Central memory CD4-positive, alpha-beta T cell (primary cell): ENCODE measurements at places on chromosomes 4 and X.

DNA sequence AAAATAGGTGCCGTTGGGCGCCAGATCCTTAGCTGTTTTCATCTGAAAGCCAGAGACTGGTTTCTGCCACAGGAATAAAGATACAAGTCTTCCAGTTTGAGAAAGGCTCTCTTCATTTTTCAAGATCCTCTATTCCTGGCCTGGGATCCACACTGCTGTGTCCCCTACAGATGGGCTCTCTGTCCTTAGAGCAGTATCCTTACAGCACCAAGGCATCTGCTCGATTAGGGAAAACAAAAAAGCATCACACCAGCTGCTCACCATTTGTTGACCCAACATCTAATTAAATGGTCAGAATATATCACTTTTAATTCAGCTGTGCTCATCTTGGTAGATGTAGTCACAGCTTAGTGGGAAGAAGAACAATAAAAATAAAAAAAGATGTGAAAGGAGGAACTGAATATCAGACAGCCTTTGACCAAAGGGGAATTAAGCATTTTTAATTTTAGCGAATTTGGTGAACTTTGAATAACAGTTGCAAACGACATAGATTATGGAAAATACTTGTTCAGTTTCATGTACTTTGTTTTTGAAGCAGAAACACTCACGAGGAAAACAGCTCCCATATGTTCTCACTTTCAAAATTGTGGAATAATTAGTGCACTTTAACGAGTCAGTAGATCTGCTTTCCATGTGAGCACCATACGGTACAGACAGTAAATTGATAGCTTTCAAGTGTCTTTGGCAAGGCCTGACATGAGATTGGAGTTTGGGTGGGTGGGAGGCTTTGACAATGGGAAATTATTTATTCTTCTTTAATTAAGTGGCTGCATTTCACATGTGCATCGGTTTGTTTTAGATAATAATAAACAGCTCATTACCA is 148.4 kb upstream of the CLNK start:
- no peak for DNase-seq

DNA sequence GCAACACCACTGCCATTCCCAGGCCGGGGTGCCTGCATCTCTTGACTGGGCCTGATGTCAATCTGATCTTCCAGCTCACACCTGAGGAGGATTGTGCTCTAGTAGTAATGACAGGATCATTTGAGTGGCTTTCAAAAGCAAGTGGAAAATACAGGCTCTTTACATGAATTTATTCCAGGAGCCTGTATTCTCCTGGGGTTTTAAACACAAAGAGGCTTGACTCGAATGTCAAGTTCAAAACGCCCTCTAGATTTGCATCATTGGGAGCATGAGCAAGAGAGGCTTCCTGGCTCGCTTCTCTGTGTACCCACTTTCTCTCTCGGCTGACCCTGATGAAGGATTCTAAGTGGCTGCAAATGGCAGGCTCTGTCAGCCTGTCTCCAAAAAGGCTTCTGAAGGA is 199.5 kb upstream of the PUDP start:
- no peak for DNase-seq

GRCh38 chrX:150119323-150119722 is 181.0 kb upstream of the EOLA2 start:
- DNase-seq, result no peak

DNA sequence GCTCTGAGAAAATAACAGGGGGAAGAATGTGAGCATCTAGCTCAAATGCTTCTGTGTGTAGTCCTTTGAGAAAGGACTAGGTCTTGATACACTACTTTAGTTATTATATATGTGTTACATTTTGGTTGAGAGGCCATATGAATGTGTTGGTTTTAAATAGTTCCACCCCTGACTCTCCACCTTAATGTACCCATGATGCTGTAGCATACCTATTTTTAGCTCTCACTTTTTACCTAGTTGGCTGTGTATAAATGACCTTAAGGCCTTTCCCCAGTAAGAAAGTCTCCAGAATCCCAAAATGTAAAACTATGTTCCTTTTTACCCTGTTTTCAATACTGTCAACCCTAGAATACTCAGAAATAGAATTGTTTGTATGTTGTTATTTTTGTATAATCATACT is 20.0 kb upstream of the NPNT start:
- DNase-seq, result no peak

DNA sequence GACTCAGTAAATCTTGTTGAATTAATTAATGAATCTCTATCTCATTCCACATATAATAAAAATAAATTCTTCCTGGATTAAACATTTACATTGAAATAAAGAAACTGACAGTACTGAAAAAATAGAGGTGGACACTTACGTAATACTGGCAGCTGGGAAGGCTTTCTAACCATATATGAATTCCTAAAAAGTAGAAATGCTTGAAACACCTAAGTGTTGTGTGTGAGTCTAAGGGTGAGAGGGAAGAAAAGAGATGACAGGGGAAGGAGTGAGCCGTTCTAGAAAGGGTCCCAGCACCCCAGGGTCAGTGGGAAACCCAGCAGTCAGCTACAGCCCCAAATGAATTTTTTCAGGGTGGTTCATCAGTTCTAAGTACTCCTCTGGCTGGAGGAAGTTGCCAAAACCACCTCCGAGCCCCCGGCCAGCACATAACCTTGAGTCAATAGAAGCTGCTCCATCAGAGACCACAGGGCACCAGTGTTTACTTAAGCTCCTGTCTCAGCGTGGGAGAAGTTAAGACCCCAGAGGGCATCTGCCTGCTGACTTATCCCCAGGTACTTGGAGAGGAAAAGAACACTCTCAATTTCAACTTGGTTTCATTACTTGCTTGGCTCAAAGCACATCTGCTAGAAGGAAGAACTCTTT is 18.3 kb downstream of the GAB3 start:
- DNase-seq, result no peak

DNA sequence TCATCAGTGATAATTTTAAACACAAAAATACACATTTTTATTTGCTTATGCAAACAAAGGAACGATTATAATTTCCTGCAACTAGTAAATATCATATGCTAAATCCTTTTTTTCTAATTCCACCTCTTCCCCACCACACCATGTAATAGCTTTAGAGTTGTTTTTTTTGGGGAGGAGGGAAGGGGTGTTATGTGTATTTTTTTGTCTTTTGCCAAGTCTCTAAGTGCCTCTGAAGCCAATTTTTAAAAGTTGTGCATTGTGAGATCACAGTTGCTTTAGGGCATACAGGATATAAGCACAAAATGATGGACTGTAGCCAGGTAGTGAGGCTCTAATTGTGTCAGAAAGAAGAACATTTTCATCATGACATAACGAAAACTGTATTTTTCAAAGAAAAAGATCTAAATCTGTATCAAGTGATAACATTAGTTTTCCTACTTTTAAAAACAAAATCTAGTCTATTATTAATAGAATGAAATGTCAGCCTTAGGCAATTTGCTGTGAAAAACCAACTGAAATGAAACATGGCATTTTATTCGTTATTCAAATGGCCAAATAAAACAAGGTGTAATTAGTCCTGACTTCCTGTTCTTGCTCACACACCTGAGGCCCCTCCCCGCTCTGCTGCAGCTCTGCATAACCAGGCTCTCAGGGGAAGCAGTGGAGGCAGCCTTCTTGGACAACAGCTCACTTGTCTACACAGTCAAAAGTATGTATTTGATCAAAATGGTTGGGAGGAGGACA is 157.4 kb downstream of the PALLD start:
- DNase-seq, result no peak

GRCh38 chr4:150098214-150098613 is 20.0 kb downstream of the DCLK2 start:
- no peak for DNase-seq

DNA sequence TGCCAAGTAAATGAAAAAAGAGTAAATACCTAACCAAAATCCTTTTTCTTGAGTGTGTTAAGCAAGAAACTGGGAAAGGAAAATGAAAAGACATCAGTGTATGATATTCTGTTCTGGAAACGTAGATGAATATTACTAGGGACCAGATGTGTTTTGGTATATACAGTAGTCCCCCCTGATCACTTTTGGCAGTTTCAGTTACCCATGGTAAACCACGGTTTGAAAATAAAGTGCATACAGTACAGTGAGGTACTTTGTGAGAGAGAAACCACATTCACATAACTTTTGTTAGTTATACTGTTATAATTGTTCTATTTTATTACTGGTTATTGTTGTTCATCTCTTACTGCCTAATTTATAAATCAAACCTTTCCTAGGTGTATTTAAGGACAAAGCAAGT is 250.9 kb downstream of the TENM3 start:
- no peak for DNase-seq

GRCh38 chr4:59086410-59086809 is 1976.2 kb upstream of the IGFBP7 start:
- no peak for DNase-seq

DNA sequence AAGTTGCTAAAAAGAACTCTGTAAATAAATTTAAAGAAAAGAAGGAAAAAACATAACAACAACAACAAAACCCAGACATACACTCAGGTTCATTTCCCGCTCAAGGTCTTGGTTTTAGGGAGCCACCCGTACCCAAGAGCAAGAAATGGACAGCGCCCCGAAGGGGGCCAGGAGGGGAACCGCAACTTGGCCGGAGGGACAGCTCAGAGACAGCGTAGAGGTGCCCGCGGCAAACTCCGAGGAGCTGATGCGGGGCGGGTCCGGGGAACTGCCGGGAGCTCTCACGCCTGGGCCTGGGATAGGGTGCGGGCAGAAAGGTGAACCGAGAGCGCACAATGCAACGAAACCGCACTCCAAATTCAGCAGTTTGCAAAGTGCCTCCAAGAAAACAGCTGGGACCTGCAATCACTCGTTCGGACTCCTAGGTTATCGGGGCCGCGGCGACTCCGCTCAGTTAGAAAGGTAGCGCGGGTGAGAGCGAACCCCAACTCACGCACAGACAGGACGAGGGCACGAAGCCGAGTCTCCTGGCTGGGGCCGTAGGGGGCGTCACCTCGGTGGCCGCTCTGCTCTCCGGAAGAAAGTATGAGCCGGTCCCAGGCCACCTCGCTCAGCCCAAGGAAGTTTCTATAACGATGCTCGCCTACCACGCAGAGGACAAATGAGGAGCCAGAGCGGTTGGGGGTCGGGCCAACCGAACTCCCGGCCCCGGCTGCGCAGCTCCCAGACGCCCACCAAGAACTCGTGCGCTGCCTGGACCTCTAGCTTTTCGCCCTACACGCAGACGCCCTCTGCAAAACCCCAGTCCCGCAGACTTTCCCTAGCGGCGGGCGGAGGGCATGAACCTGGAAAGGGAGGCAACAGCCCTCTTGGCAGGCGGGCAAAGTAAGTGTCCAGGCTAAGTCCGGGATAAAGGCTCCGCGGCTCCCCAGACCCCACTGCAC is 1.4 kb downstream of the NDNF start:
- DNase-seq, result peak; percentile 3

GRCh38 chr4:171876636-171877035 is 63.4 kb downstream of the GALNTL6 start:
- DNase-seq, result no peak

- DNase-seq, result peak; percentile 5
These were observed 58.4 kb upstream of the COX18 start for GRCh38 chr4:73127839-73128453.
